ENCODE measurements at places on chromosomes 16 and 17.

DNA sequence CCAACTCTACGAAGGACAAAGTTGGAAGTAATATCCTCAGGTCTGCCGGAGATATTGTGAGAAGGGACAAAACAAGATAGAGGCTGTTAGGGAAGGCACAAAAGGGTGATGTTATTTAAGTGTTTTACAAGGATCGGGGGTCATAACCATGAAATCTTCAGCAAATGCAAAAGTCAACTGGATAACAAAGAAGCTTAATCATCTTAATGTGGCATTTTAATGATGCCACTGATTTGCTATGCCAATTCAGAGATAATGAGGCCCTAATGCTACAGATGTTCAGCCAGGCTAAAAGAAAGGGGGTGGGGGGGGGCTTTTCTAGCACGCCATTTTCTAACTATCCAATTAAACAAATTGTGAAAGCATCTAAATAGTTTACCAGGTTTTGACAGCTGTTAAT, 63.1 kb downstream of the IKZF3 start:
- DNase-seq = no peak

DNA sequence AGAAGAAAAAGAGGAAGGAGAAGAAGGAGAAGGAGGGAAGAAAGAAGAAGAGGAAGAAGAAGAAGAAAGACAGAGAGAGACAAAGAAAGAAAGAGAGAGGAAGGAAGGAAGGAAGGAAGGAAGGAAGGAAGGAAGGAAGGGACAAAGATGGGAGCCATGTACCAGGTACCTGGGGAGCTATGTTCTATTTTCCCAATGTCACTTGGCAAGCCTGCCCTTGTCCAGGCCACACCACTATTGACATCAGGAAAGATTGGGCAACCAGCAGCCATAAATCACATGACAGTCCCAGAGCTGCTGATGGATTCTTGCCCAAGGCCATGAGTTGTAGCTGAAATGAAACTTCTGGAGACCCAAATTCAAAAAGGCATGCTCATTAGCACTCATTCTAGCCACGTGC, 2.7 kb upstream of the CES1 start:
- DNase-seq = no peak

- no peak for DNase-seq
Observed at GRCh38 chr17:1890758-1891450, 61.1 kb downstream of the RPA1 start.

DNA sequence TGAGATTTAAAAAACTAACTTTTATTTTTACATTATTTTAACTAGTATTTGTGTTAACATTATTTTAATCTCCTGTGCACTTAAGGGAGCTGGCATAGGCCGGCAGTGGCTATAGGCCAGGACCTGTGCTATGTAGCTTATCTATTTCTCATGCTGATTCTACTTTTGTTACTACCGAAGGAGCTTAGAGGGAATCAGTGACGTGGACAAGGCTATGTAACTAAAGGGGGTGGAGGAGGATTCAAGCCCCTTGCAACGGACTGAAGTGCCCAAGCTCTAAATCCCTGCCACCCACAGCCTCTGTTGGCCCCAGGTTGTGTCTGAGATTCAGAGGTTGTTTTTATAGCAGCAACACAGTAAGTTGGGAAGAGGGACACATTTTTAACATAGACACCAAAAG, 356.4 kb downstream of the WWOX start:
- no peak for DNase-seq

DNA sequence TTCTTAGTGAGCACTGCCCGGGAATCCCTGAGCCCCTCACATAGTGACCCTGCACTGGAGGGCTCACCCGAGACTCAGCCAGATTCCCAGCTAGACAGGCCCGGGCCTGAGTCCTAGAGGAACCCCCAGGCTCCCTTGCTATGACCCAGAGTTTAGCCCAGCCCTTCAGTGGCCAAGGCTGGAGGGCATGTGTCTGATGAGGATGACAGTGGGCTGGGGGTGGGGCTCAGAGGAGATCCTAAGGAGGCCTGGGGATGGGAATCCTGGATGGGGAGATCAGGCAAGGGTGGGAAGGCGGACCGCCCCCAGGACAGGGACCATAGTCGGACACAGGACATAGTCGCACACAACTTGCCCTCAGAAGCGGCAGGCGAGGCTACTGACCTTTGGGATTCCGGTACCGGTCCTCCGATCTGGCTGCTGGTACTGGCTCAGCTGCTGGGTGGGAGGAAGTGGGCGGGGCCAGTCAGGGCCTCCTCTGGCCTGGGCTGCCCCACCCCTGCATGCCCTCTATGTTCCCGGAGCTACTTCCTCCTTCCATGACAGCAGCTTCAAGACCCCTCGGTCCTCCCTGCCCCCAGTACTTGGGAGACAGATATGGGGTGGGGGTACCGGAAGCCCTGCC, 1.1 kb downstream of the CD79B start:
- no peak for DNase-seq

- DNase-seq = no peak
Observed at GRCh38 chr16:17327664-17328335, 143.0 kb downstream of the XYLT1 start.
